ENCODE measurements at places on chromosomes 1 and 21.
A peak's percentile ranks its signal among the peaks of the same experiment; 100 is the strongest.

DNA sequence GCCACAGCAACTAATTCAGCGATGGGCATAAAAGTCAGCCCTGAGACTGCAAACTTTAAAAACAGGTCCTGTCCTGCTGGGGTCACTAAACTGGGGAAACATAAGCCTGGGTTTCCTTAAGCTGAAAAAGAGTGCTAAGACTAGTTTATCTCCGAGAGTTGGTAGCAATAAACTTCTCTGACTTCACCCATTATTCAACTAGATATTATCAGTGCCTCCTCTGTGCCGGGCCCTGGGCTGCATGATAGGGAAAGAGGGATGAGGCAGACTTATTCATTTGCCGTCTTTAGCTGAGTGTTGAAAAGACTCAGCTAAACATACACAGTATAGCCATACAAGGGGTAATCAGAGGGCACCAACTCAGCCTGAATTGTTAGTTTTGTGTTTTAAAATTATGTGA is 33.0 kb downstream of the AK2 start:
- no peak for DNase-seq

GRCh38 chr1:246208105-246208504 is 299.0 kb downstream of the SMYD3 start:
- no peak for DNase-seq

DNA sequence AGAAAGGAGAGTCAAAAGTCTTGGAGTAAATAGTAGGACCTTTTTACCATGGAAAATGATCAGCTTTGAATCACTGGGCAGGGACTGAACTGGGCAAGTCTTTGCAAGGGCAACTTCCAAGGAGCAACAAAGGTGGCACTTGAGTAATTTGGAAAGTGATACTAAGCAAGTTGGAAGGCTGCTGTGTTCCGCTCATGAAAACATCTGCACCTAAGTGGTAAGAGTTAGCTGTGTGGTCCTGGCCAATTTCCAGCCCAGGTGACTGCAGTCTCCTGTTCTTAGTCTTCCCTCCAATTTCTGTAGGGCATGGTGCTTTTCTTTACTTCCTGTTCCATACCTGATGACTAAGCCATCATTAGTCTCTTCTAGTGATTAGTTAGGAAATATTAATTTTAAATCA is 35.5 kb upstream of the PRDM2 start:
- DNase-seq: no peak

DNA sequence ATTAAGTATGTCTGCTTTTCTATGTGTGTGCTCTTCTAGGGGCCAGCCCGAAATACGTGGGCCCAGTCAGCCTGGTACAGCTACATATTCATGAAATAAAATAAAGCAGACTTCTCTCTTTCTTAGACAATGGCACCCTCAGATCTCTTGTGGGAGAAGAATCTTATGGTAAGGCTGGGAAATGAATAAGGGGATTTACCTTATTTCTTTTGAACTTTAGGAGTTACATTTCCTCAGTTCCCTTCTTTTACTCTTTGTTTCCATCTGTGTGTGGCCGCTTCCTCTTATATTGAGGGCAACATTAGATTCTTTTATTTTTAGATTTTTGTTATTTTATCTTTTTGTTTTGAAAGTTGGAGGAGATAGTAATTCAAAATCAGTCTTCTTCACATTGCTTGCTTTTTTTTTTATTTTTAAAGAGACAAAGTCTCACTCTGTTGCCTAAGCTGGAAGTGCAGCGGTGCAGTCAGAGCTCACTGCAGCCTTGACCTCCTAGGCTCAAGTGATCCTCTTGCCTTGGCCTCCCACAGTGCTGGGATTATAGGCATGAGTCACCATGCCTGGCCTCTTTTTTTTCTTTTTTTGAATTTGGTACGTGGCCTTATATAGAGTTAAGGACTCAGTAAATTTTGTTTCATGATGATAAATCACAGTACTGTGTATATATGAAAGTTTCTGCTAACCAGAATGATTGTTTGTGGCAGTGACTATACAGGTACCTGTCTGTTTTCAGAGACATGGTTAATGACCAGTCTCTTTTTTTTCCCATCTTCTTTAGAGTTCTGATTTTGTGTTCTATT is 9.1 kb downstream of the LAMC1 start:
- DNase-seq: no peak

- peak; percentile 35 for DNase-seq
Observed at GRCh38 chr21:46183910-46184624, at the start of gene SPATC1L. SPATC1L (minus strand) TSS chr21:46184459; CDS start chr21:46182816, 1,643 bp downstream.

- peak; percentile 5 for DNase-seq
Observed at GRCh38 chr1:70043804-70044203, 161.6 kb downstream of the LRRC40 start.

DNA sequence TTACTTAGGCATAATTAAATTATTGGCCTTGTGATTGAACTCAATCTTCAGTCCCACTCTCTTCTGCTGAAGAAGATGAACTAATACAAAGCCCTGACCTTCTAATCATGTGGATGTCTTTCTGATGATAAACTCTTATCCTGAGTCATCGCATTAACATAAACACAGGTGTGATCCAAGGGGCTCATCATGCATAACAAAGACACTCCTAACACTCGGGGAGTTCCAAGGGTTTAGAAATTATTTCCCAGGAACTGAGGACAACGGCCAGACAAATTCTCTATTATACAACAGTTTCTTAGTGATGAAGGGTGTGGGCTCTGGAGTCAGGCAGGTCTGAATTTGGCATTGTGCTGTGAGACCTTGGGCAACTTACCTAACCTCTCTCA is 18.0 kb downstream of the DUSP10 start:
- no peak for DNase-seq

- DNase-seq: no peak
Observed at GRCh38 chr1:33460947-33461629, 11.4 kb upstream of the ZSCAN20 start.

DNA sequence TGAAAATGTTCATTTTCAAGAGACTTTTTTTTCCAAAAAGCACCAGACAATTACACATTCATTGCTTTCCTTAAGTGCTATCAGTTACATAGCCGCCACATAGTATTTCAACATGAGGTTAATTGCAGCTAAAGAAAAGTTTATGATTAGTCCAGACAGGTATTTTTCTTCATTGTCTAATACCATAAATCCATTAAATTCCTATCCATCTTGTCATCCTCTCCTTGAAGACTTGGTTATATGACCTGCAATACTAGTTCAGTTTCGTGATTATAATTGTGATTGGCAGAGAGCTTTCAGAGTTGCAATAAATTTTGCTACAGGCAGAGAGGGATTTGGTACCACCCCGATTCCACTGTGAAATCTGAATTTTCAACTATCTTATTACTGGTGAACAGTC is 437.7 kb downstream of the GPATCH2 start:
- DNase-seq: no peak

- no peak for DNase-seq
Observed at GRCh38 chr1:22903113-22903512, 69.6 kb downstream of the LACTBL1 start.

- peak; percentile 86 for DNase-seq
Observed at GRCh38 chr1:7549277-7550161, 221.6 kb upstream of the VAMP3 start.

DNA sequence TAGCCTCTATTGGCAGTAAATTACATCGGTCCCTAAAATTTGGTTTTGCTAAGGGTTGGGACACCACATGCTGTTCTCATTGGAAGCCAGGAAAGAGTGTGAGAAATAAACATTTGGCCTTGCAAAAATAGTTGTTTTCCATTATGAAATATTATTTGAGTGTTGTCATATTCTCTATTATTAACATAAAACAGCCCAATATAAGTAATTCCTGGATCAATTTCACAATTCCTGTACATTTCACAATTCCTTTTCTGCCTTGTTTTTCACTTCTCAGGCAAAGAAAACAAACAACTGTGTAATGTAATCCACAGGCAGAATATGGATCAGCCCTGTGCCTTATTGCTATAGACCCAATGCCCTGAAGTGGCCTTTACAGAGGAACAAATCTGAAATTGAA is 40.5 kb downstream of the C1orf87 start:
- DNase-seq: no peak

GRCh38 chr1:94026619-94027380 is 94.1 kb downstream of the ABCA4 start:
- DNase-seq: no peak

DNA sequence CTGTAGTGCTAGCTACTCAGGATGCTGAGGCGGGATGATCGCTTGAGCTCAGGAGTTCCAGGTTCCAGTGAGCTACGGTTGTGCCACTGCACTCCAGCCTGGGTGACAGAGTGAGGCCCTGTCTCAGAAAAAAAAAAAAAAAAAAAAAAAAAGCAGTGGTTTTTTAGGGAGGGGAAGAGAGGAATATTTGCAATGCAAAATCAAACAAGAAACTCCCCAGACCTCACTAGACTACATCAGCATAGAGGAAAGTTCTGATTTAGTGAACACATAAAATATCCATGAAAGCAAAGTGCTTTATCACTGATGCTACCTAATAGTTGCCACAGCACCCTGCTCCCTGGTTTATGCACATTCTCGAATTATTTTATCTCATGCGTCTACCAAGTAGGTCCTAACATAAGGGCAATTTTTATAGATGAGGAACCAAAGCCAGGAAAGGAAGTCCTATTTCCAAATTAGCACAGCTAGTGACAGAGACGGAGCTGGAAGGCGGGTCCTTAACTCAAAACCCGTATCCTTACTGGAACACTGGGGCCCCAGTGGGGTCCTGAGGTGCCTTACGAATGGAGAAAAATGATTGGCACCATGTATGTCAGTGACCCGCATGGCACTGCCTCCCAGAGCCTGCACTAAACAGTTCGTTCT is 50.7 kb upstream of the GPR157 start:
- DNase-seq: no peak

DNA sequence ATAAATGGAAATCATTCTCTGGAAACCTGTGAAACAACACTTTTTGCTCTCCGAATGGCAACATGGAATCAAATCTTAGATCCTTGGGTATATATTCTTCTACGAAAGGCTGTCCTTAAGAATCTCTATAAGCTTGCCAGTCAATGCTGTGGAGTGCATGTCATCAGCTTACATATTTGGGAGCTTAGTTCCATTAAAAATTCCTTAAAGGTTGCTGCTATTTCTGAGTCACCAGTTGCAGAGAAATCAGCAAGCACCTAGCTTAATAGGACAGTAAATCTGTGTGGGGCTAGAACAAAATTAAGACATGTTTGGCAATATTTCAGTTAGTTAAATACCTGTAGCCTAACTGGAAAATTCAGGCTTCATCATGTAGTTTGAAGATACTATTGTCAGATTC is 45.7 kb downstream of the PTGFR start:
- no peak for DNase-seq

GRCh38 chr1:64356636-64357256 is 113.2 kb upstream of the CACHD1 start:
- DNase-seq: no peak

GRCh38 chr1:246142320-246142893 is 364.7 kb downstream of the SMYD3 start:
- peak; percentile 90 for DNase-seq

GRCh38 chr1:209886219-209886536 is 51.8 kb upstream of the SYT14 start:
- no peak for DNase-seq

DNA sequence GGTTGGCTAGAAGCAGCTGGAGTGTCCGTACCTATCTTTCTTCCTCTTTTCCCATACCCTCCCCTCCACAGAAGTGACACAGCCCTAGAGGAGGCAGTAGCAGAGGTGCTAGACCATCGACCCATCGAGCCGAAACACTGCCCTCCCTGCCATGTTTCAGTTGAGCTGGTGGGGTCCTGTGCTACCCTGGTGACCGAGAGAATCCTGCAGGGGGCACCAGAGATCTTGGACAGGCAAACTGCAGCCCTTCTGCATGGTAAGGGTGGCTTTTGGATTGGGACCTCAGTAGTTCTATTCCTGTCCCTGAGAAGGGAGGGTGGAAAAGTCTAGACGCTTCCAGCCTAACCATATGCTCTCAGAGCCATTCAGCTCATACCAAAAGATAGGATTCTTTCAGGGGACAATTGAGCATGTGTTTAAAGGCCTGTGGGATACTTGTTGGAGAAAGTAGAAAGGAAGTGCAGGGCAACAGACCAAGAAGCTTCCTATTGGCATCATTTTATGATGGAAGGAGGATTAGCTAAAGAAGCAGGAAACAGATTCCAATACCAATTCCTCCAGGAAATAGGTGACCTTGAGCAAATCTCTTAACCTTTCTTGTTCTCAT is 11.7 kb upstream of the BNIPL start:
- DNase-seq: peak; percentile 70

DNA sequence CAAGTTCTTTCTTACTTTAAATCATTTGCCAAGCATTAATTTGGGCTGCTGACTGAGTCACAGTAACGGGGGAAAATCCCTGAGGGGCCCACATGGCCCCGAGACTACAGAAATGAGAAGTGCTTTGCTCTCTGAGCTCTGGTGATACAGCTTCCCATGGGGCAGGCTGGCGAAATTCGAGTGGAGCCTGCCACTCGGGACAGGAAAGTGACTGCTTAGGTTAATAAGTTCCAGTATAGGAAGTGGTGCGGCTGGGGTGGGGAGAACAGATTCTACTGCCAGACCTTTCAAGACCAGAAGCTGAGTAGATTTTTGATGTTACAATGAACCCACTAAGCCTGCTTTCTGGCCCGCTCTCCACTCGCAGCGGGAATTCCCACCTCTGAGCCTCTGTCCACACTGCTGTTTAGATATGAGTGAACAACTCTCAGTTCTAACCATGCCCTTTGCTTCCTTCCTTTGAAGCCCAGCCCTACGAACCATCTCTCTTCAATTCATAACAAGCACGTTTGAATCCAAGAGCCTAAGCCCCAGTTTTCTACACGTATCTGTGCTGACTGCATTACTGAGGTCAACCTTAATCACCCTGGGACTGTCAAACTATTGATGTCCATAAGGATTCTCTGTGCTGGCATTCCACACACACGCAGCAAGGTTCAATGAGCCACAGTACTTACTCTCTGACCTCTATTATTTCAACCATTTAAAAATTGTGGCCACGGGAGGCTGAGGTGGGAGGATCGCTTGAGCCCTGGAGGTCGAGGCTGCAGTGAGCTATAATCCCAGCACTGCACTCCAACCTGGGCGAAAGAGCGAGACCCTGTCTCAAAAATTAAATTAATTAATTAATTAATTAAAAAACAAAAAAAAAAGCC is 9.6 kb downstream of the ZBTB17 start:
- DNase-seq: no peak

DNA sequence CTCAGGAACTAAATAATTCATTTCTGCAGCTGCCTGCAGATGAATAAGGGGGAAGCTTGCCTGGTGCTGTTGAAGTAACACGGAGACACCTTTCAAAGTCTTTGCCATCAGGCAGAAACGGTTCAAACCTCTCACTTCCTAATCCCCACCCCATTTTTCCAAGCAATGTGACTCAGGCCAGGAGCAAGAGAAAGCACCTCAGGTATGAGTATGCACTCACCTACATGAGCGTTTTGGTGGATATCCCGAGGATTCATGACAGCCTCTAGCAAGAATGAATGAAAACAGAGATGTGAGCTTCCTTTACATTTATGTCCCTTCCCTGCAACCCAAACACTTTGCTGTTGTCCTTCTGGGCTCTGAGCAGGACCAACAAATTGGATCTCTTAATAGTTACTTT is 63.4 kb upstream of the LAX1 start:
- DNase-seq: no peak

GRCh38 chr1:100184536-100184935 is 6.5 kb upstream of the LRRC39 start:
- DNase-seq: no peak

Data from NCI-H460 (cell line).